Posterior cingulate gyrus (tissue), 11 donors: ENCODE measurements at places on chromosomes 5 and 9.

- DNase-seq: no peak
These were observed 7.4 kb upstream of the ENTPD8 start for GRCh38 chr9:137448602-137448962.

- no peak for DNase-seq
These were observed 124.9 kb downstream of the MRPS30 start for GRCh38 chr5:44933686-44934085.

GRCh38 chr9:22107202-22108045 is 98.3 kb upstream of the CDKN2B start:
- no peak for DNase-seq

DNA sequence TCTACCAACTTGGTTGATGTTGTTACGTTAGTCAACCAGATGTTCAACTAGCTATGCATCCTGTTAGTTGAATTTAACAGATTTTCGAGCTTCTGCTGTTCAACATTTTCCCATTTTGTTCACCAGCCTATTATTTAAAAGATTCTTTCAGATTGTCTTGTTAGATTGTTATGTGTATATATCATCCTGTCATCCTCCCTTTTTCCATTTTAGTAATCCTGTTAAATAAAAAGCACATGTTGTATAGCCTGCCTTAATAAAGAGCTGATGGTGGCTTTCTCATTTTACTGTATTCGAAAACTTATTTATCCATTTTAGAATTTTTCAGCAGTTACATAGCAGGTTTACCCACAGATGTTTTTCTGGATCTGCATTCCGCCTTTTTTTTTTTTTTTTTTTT is 4.3 kb downstream of the TMEFF1 start:
- no peak for DNase-seq

DNA sequence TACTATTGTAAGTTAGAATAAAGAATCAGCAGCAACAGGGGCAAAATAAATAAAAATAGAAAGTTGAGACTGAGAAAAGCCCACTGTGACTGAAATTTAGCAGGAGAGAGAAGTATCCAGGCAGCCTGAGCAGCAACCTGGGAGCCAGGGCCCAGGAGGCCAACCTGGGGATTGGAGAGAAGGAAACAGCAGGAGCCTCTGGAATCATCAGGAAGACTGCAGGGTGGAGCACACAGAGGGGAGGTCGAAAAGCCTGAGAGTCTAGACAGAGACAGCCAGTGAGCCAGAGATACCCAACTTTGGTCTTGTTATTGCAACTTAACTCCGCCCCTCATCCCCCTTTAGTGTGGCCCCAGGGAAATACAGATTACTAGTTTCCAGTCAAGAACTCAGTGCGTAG is 98.6 kb downstream of the SLC1A3 start:
- DNase-seq: no peak

DNA sequence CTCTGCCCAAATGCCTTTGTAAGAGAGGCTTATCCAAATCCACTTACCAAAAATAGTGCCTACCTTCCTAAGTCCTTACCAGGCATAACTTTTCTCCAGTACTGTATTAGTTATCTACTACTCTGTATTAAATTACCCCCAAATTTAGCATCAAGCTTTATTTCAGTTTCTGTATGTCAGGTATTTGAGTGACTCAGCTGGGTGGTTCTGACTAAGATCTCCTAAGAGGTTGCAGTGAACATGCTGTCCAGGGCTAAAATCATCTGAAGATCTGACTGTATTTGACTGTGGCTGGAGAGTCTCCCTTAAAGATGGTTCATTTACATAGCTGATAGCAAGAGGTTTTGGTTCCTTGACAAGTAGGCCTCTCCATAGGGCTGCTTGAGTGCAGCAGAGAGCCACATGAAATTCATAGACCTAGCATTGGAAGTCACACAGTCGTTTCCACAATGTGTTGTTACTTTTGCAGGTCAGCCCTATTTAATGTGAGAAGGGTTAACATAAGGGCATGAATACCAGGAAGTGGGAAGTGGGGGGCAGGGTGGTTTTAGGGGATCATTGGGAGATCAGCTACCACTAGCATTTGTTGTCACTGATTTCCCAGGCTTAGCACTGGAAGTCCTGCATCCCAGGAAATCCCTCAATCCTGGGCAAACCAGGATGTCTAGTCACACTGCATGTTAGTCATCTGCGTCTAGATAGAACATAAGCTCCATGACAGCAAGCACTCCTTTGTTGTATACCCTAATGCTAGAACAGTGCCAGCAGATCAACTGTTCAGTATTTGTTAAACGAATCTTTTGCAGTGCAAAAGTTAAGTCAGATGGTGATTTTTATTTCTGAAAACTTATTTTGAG is 2.0 kb upstream of the ZNF622 start:
- DNase-seq: no peak

GRCh38 chr9:114913217-114913616 is 17.2 kb downstream of the TNFSF8 start:
- no peak for DNase-seq

DNA sequence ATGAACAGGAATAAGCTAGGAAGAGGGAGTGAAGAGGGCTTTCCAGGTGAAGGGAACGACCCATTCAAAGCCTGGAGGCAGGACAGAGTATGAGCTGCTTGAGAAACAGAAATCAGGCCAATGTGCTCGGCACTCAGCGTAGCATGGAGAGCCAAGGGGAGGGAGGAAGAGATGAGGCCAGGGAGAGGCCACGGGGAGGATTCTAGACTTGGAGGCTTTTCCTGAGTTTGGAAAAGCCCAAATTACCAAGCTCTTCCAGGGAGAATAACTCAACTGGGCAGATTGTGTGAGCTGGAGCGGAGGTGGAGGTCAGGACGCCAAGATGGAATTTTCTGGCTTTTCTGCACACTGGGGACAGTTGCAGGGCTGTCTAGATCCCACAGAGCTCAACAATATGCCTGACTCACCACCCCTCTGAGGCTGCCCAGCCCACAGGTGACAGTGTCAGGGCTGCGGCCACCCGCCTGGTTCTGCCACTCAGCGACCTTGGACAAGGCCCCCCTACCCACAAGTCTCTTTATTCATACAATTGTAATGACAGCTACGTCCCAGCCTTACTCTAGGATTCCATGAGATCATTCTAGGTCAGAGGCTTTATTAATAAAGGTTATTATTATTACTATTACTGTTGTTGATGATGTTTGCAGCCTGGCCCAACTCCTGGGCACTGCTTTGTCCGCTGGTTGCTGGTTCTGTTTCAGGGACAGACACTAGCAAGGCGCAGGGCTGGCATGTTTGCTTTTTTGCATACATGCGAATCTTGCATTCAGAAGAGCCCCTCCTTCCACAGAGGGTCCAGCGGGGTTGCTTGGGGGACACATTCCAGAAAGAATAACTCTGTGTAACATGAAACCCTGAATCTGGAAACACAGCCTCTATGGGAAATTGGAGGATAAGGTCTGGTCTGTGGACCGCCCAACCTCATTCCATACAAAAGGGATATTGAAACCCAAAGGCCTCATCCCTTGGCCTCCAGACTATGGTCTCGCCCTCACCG is 9.4 kb upstream of the LMX1B start:
- DNase-seq: no peak

- DNase-seq: no peak
These were observed 110.3 kb downstream of the VAV2 start for GRCh38 chr9:133881671-133882381.

- DNase-seq: no peak
These were observed 153.8 kb downstream of the ARL15 start for GRCh38 chr5:54156577-54156976.

GRCh38 chr9:78397045-78397444 is 100.1 kb downstream of the PSAT1 start:
- no peak for DNase-seq

DNA sequence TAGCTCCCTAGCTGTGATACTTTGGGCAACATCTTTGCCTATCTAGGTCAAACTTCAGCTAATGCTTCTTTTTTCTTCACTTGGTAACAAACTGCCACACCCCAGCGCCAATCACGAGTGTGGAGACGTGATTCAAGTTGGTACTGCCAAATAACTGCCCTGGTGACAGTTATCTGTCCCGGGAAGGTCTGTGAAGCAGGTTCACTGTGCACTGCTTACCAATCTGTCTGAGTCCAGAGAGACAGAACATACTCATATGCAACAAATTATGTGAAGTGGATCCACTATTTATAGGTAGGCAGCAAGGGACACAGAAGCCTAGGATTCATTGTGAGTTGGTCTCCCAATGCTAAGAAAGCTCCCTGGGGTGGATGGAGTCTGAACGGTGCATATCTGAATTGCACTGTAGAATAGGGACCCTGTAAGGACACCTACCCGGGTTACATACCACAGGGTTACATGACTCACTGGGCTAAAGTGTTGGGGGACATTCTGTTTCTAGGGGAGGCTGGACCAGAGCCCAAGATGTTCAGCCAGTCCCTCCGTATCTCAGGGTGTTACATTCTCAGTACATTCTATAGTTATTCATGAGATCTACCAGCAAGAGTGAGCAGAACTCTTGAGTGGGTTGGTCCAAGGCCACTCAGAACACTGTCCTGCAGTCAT is 95.4 kb upstream of the STC2 start:
- no peak for DNase-seq

DNA sequence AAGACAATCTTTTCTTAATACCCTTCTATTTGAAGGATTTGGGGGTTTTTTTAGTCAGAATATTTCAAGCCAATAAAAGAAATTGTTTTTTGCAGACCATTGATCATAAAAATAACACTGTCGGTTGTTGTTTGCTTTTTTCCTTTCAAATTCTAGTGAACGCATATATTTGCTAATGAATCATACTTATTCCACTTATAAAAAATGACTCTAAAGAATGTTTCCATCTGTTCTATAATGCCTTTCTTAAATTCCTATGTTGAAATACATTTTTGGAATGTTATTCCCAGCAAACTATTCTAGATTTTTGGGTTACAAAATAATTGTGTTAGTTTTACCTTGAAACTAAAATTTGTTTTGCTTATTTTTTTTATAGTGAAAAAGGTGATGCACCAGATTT is 32.2 kb downstream of the CWC27 start:
- no peak for DNase-seq

- DNase-seq: no peak
These were observed 145.6 kb downstream of the HSD17B3 start for GRCh38 chr9:96156171-96156974.

DNA sequence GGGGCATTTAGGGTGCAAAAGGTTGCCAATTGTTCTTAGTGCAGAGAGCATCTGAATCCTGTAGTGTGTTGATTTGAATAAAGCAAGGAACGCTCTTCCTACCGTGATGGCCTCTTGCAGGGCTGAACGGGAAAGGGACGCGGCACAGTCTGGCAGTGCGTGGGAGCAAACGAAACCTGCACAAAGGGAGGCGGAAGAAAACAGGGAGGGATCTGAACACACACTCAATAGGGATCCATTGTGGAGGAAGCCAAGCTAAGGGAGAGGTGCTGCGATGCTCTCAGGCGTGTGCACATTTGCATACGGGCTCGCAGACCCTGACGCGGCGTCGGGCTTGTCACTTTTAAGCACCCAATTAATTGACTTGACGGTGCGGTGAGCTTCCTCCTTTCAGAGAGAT is 414.0 kb upstream of the IRX1 start:
- DNase-seq: no peak

- no peak for DNase-seq
These were observed 57.7 kb upstream of the CER1 start for GRCh38 chr9:14780251-14780650.

- no peak for DNase-seq
These were observed 466.8 kb upstream of the BRINP1 start for GRCh38 chr9:119836036-119836435.

GRCh38 chr5:181054871-181055459 is 14.9 kb downstream of the BTNL9 start:
- DNase-seq: no peak

- DNase-seq: peak; percentile 5
These were observed 30.7 kb downstream of the RAI14 start for GRCh38 chr5:34686762-34687268.

- no peak for DNase-seq
These were observed 79.2 kb upstream of the HSPA9 start for GRCh38 chr5:138654281-138654867.

- DNase-seq: no peak
These were observed 68.1 kb upstream of the SPOCK1 start for GRCh38 chr5:137567226-137567625.

GRCh38 chr9:72464857-72465592 is 56.4 kb upstream of the TMC1 start:
- DNase-seq: no peak

DNA sequence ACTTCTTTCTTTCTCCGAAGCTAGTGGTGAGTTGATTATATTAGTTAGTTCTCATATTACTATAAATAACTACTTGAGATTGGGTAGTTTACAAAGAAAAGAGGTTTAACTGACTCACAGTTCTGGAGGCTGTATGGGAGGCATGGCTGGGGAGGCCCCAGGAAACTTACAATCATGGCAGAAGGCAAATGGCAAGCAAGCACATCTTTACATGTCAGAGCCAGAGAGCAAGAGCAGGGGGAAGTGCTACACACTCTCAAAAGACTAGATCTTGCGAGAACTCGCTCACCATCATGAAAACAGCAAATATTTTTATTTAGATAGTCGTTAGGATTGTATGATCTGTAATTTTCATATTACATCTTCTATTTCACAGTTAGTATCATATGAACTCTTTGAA is 711.2 kb downstream of the PTPRD start:
- DNase-seq: no peak

- no peak for DNase-seq
These were observed 275.4 kb downstream of the EPB41L4A start for GRCh38 chr5:112143690-112144089.

DNA sequence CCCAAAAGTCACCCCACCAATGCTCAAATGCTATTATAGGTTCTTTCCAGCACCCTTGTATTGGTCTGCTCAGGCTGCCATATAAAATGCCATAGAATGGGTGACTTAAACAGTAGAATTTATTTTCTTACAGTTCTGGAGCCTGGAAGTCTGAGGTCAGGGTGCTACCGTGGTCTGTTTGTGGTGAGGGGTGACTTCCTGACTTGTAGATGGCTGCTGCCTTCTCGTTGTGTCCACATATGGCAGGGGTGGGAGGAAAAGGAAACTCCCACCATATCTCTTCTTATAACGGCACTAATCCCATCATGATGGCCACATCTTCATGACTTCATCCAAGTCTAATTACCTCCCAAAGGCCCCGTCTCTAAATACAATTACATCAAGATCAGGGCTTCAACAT is 257.8 kb upstream of the TARS1 start:
- no peak for DNase-seq

DNA sequence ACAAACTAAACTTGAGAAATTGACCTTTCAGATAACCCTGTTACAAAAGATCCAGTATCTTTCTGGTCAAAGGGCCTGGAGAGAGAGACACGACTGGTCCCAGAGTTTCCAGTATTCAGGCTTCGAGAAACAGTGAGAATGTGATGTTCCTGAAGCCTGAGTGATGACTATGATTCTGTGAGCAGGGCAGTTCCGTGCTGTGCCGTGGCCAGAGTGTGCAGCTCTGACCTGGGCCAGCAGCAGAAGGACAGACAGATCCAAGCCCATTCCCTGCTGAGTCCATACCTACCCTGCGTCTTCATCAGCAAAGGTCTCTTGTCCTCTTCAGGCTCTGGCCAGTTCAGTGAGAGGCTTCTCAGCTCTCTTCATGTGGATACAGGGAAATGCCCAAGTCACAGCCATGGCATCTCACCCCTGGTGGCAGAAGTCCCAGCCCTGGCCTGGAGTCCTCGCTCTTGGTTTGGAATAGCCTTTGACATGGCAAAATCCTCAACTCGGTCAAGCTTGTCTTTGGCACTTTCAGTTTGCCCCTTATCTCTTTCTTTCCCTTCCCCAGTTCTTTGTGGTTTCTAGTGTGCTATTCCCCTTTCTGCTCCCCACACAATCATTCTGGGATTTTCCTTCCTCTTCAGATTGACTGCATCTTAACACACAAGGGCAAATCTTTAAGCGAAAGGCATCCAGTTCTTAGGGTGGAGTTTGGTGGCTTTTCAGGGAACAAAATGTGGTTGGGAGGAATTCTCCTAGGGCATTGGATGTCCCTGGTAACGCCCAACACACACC is 107.7 kb downstream of the LIFR start:
- DNase-seq: no peak
